Large intestine (tissue), 12 donors: ENCODE measurements at places on chromosomes 6 and 20.
A peak's percentile ranks its signal among the peaks of the same experiment; 100 is the strongest.

GRCh38 chr6:21999012-21999528, 297.8 kb downstream of the PRL start:
- DNase-seq: no peak

GRCh38 chr6:144782634-144783033, 497.5 kb downstream of the UTRN start:
- DNase-seq: no peak

GRCh38 chr6:114892211-114892610, 549.4 kb upstream of the HS3ST5 start:
- no peak for DNase-seq

DNA sequence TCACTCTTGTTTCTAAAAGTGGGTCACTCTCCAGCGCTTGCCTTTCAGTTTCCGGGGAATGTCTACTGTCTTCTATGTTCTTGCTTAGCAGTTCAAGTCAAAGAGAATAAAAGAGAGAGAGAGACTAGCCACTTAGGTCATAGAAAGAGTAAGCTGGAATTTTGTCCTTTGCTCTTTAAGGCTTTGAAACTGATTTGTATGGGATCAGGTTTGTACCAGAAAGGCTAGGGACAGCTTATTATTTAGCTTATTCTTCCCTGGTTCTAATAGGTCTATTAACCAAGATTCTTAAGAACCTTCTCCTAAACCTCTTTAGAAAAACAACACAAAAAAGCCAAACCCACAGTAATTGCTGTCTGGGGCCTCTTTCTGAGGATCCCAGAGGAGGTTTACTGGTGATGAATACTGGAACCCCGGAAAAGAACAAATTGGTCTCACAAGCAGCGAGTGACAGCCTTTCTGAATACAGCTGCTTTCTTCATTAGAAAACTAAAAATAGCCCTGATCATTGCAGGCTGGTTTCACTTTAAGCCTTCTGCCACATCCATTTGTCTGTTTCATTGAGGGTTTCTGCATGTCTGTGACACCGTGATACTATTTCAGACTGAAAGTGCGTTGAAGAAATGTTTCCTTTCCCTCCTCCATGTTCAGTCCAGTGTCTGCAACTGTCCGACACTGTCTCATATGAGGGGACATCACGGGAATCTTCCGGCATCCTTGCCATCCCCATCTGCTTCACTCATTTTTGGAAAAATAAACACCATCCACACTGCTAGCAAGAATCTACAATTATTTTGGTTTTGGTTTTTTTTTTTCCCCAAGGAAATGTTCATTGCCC, 75.1 kb upstream of the ATXN1 start:
- DNase-seq: no peak

DNA sequence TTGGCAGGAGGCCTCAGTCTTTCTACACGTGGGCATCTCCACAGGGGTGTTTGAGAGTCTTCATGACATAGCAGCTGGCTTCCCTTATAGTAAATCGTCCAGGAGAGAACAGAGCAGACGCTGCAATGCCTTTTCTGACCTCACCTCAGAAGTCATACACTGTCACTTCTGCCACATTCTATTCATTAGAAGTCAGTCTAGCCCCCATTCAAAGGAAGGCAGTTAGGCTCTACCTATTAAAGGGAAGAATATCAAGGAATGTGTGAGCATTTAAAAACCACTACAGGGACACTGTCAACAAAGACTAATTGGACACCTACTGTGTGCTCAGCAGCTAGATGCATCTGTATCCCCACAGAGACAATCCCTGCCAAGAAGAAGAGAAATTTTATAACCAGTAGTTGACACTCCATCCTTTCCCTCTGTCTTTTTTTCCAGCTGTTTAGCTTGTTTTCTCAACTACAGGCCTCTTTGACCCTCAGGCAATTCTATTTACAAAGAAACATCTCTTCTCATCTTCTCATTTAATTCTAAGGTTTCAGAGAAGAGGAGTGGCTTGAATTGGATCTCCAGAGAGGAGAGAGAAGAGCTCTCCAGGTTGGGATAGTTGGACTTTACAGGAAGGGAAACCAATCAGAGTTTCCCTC, 18.6 kb downstream of the ARMC12 start:
- DNase-seq: no peak

GRCh38 chr6:48664826-48665225, 553.8 kb upstream of the PTCHD4 start:
- DNase-seq: no peak

- no peak for DNase-seq
Observed at GRCh38 chr6:86744048-86744447, 193.3 kb upstream of the HTR1E start.

DNA sequence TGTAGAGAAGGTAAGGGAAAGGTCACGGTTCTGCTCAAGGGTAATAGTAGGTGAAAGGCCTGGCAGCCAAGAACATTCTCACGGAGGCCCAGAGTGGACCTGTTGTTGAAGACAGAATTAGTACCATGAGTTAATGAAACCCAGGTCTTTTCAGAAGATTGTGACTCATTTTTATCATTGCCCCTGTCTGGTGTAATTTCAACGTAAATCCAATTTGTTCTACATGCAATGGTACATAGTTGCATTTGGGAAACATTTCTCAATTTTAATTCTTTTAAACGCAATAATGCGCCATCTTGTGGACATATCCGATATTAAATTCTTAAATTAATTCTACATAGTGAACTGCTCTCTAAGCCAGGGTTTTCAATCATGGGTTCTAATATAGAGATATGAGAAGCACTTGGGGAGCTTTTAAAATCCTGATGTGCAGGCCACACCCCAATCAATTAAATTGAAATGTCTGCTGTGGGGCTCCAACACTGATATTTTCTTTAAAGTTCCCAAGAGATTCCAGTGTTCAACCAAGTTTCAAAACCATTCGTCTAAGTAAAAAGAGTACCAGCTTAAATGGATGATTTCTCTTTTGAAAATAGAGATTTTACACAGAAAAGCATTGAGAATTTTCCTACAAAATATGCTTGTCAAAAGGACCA, 257.4 kb downstream of the PLCB1 start:
- DNase-seq: peak; percentile 17

DNA sequence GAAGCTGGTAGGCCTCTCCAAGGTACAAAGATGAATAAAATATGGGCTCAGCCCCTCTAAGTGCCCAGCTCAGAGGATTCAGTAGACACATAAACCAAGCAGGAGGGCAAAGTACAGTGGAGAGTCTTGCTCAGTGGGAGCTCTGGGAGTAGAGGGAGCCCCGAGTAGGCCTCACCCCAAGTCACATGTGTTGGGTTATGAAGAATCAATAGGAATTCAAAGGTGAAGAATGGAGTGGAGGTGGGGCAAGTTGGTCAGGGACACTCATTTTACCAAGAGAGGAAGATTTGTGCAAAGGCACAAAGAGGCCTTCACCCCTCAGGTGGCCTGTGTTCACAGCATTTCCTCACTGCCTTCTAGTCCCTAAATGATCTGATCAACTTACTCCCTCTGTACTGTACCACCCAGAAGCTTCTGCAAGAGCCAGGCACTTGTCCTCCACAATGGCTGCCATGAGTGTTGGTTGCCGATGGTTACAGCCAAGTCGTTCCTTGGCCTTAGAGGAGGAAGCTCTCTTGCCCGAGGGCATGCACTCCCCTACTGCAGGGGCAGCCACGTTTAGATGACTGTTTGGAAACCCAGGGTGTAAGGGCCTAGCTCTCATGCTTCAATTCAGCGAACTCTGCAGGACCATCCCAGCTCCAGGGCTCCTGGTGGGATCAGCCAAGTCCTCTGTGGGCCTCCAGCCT, 6.7 kb upstream of the CDKN1A start:
- peak; percentile 96 for DNase-seq

DNA sequence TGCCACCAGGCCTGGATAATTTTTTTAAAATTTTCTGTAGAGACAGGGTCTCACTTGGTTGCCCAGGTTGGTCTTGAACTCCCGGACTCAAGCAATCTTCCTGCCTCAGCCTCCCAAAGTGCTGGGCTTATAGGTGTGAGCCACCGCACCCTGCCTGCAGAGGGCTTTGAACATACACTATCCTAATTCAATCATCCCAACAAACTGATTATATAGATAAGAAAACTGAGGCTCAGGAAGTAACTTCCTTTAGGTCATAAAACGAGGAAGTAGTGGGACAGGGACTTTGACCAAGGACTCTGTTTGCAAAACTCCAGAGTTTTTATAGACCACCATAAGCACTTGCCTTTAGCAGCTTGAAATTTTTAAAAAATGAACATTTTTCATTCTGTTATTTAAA, 5.0 kb upstream of the BANF2 start:
- DNase-seq: no peak

DNA sequence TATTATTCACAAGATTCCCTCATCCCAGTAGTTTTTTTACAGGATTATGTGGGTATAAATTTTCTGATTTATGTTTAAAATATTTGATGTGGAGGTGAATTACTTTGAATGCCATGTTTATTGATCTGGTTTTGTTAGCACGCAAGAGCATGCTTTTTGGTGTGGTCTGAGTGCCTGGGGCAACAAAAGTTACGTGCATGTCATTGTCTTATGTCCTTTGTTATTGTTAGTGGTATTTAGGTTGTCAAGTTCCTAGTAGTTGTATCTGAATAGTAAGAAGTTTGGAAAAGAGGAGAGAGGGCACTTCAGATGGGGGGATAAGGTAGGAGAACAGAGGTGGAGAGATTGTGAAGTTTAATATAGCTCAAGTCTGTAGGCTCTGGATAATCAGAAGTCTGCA, 95.0 kb downstream of the ATRN start:
- no peak for DNase-seq

- no peak for DNase-seq
Observed at GRCh38 chr20:36585410-36586125, 12.2 kb downstream of the TGIF2 start.

GRCh38 chr6:111774346-111774703, 98.9 kb downstream of the FYN start:
- no peak for DNase-seq

DNA sequence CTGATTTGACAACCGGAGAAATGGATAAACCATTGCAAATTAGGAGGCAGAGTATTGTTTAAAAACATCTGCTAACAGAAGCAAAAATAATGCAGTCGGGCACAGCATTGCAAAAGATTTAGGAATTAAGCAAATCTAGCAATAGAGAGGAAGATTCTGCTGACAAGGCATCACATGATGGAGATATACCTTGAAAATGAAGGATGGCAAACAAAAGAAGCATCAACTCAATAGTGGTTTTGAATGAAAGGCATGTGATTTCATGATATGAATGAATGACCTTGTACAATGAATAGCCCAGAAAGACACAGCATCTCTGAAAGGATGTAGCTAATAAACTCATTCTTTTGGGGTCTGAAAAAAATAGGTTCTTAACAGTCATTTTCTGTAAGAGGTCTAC, 8.6 kb upstream of the RBM39 start:
- DNase-seq: no peak

DNA sequence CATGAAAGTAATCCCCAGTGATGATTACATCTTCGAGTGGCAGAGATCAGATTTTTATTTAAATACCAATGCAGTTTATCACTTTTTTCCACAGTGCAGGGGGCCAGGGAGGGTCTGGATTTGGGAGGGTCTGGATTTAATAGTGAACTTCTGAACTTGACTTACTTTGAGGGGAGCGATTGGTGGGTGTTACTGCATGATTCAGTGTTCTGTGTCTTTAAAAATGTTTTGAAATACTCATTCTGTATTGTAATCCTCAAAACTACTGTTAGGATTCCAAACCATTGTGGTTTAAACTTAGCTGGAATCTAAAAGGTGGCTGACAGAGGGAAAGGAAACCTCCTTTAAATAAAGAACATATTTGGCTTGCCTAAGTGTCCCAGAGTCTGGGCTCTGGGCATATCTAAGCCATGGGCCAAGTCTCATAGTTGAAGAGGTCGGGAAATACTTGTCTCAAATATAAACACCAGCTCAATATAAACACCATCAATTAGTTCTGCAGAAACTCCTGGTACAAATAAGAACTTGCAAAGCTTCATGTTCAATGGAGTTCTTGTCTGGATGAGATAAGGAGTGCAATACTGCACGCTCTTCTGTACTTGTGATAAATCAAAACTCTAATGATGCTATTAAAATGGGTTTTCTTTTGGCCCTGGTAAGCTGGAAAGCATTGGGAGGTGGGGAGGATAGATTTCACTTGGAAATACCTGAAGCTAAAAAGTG, 14.4 kb downstream of the JARID2 start:
- DNase-seq: no peak

DNA sequence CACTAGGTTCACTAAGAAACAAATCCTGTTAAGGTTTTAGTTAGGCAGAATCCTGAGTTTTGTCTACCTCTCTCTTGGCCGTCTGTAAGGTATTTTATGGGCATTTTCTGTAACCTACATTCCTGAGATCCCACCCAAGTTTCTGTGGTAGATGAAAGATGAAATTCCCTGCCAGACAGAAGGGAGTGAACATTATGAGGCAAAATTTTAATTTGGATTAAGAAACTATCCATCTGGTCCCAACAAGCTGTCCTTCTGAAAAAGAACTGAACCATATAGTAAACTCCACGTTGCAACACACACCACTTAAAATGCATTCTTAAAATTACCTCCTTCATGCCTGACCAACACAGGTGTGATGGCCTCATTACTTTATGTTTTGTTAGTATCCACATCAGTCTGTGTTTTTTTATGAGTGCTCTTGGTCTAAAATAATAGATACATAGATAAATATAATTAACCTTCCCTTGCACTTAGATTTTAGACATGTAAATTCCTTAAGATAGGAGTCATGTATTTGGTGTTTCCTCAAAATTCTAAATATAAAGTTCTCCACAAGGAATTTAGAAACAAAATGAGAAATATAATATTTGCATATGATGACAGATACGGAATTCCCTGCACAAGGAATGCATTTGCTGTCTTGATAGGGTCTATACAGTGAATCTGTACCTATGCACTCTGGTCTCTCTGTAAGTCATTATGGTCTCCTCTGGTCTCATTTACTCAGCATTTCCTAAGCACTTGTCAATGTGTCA, 86.5 kb downstream of the CHD6 start:
- no peak for DNase-seq

- no peak for DNase-seq
Observed at GRCh38 chr20:63172726-63173125, 43.2 kb downstream of the YTHDF1 start.

DNA sequence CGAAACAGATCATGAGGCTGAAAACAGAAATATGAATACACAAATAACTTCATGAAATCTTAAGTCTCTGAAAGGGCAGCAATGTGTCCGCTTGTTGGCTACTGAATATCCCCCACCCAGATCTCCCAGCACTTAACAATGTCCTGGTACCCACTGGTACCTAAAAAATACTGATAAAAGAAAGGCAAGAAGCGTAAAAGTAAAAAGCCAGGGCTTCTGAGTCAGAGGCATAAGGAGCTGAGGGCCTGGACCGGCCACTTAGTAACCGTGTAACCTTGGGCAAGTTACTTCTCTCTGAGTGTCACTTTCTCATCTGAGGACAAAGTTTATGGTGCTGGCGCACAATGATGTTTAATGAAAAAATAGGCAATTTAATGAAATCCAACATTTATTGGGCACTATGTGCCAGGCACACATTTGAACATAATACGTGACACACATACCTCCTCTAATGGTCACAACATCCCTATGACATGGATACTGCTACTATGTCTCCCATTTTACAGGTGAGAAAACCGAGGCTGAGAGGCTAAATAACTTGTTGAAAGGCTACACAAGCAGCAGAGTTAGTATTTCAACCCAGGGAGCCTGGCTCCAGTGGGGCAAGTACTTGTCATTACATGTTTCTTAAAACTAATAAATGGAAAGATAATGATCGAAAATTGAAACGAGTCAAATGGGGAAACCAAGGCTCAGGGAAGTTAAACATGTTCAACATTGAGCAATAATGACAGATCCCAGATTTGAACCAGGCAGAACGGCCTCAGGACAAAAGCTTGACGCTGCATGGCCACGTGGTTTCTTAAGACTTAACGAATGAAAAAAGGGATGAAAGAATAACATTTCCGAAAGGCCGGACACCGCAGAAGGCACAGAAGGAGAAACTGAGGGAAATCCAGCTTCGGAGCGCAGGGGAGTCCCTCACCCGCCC, 828 bp downstream of the TP53RK start:
- DNase-seq: no peak

GRCh38 chr6:63394656-63395308, 75.0 kb upstream of the LGSN start:
- no peak for DNase-seq
